ENCODE measurements at places on chromosomes 6 and 20. TPM values are rescaled to one million over a fixed set of nuclear protein-coding genes. Genes with fewer than 3 reads are reported as not detected.

The PTCHD4 gene
- total RNA-seq: 1.7 TPM

- H3K4me1 ChIP-seq: no peaks in the 10 kb centered on the region
- H3K4me3 ChIP-seq: no peak overlapping the region
- H3K27ac ChIP-seq: no peak overlapping the region
- no peaks in the 10 kb centered on the region for H3K36me3 ChIP-seq
- DNase-seq: no peak
- H3K27me3 ChIP-seq: no peaks in the 10 kb centered on the region
Observed at GRCh38 chr6:138811866-138812265, 16.0 kb downstream of the ECT2L start.

GRCh38 chr6:105324386-105324950, 78.4 kb downstream of the PREP start:
- DNase-seq: no peak
- no peak overlapping the region for H3K4me3 ChIP-seq
- H3K27me3 ChIP-seq: no peaks in the 10 kb centered on the region
- no peaks in the 10 kb centered on the region for H3K36me3 ChIP-seq
- no peaks in the 10 kb centered on the region for H3K4me1 ChIP-seq
- H3K27ac ChIP-seq: no peak overlapping the region

The PRELID3B gene
- total RNA-seq: 112 TPM

DNA sequence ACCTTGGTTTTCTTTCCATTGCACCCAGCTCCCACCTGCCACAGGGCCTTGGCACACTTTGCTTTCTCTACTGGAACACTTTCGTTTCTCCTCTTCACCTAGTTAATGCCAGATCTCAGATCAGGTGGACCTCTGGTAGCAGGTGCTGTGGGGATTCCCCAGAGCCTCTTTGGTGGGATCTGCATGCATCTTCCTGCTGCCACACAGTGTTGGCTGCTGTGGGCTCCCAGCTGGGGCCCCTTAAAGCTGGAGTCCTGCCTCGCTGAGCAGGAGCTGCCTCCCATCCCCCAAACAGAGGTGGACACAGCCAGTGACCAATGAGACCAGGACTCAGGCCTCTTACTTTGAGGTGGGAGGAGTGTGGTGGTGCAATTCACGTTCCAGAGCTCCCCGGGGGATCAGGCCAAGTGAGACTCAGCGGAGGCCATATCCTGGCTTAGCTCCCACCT, 28.4 kb downstream of the CEBPB start:
- no peak overlapping the region for H3K27ac ChIP-seq
- H3K36me3 ChIP-seq: no peaks in the 10 kb centered on the region
- no peaks in the 10 kb centered on the region for H3K27me3 ChIP-seq

The COX4I2 gene
- not detected for total RNA-seq

The HRH3 gene
- total RNA-seq: not detected

DNA sequence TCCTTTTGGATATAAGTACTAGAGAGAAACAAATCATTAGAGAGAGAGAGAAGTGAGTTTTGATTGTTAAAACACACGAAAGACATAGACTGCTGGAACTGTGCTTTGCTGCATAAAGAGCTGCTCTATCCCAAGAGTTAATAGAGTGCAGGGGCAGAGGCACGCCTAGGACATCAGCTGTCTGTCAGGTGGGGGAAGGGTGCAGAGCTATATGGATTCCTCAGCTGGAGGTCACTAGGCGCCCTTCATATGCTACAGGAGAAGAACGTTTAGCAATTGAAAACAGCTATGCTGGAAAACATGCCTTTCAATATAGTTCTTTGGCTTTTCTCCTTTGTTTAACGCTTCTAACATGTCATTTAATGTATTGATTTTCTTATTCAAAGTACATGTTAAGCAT, 169.0 kb upstream of the MCHR2 start:
- H3K27me3 ChIP-seq: no peaks in the 10 kb centered on the region
- H3K27ac ChIP-seq: no peak overlapping the region
- no peak overlapping the region for H3K4me3 ChIP-seq
- no peaks in the 10 kb centered on the region for H3K4me1 ChIP-seq
- H3K36me3 ChIP-seq: no peaks in the 10 kb centered on the region
- DNase-seq: no peak

- no peak for DNase-seq
- no peaks in the 10 kb centered on the region for H3K36me3 ChIP-seq
- no peaks in the 10 kb centered on the region for H3K27me3 ChIP-seq
- H3K4me3 ChIP-seq: no peak overlapping the region
- no peaks in the 10 kb centered on the region for H3K4me1 ChIP-seq
- H3K27ac ChIP-seq: no peak overlapping the region
Observed at GRCh38 chr20:56964901-56965300, 301.5 kb downstream of the BMP7 start.

DNA sequence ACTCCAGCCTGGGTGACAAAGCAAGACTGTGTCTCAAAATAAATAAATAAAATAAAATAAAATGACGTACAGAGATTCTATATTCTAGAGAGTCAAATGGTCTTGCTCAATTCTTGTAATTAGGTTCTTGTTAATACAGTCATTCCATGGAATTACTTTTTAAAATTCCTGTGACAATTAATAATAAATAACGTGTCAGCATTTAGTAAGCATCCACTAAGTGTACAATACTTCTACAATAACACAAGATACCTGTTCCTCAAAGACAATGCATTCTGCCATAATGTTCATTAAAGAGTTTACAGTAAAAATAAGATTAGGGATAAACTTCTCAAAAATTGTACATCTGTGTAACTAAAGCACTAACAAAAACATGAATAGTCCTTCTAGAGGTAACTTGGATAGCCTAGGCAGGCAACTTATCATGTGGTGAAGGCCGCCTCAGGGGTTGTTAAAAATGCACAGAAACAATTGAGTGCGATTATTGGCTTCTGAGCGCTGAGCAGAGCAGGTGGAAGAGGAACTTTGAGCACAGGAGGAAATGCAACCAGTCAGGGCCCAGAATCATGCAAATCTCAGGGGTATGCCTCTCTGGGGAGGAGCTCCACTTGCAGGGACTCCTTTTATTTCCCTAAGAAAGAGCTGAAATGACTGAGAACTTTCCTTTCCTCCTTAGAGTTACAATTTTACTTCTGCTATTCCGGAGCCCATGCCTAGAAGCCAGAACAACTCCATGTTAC, 37.1 kb downstream of the QRSL1 start:
- H3K4me1 ChIP-seq: no peaks in the 10 kb centered on the region
- H3K27me3 ChIP-seq: no peaks in the 10 kb centered on the region
- no peak overlapping the region for H3K27ac ChIP-seq
- H3K36me3 ChIP-seq: no peaks in the 10 kb centered on the region
- no peak overlapping the region for H3K4me3 ChIP-seq
- no peak for DNase-seq

- no peaks in the 10 kb centered on the region for H3K27me3 ChIP-seq
- no peaks in the 10 kb centered on the region for H3K4me1 ChIP-seq
Observed at GRCh38 chr6:132964101-132964867, 149.9 kb downstream of the RPS12 start.

The MATN4 gene
- total RNA-seq: 0.15 TPM

- H3K4me1 ChIP-seq: no peaks in the 10 kb centered on the region
- no peak for DNase-seq
- H3K4me3 ChIP-seq: no peak overlapping the region
- no peaks in the 10 kb centered on the region for H3K27me3 ChIP-seq
- H3K27ac ChIP-seq: no peak overlapping the region
Observed at GRCh38 chr6:156595476-156595875, 181.7 kb upstream of the ARID1B start.

DNA sequence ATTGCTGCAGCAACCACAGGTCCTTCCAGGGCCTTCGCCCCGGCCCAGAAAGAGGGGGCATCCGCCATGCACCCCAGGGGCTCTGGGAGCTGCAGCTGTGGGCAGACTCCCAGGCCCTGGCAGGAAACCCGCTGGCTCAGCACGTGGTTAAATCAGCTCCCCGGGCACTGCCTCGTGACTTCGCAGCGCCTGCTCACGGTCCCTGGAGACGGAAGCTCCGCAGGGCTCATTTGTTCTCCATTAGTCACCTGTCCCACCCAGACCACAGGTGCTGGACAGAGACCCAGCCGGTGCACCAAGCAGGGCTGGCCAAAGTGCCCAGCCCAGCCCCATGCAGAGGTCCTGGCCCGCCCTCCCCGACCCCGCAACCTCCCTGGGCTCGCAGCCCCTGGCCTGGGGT, 14.7 kb downstream of the KCNQ2 start:
- no peak overlapping the region for H3K4me3 ChIP-seq
- no peaks in the 10 kb centered on the region for H3K36me3 ChIP-seq
- H3K4me1 ChIP-seq: no peaks in the 10 kb centered on the region
- H3K27ac ChIP-seq: no peak overlapping the region
- DNase-seq: no peak

The RAB22A gene
- 28.8 TPM for total RNA-seq

- peaks cover 26% of the 10 kb centered on the region for H3K36me3 ChIP-seq
- H3K27me3 ChIP-seq: no peaks in the 10 kb centered on the region
- DNase-seq: no peak
- H3K4me1 ChIP-seq: peaks cover 7% of the 10 kb centered on the region
Observed at GRCh38 chr20:37392441-37393195, 46.7 kb downstream of the SRC start.

DNA sequence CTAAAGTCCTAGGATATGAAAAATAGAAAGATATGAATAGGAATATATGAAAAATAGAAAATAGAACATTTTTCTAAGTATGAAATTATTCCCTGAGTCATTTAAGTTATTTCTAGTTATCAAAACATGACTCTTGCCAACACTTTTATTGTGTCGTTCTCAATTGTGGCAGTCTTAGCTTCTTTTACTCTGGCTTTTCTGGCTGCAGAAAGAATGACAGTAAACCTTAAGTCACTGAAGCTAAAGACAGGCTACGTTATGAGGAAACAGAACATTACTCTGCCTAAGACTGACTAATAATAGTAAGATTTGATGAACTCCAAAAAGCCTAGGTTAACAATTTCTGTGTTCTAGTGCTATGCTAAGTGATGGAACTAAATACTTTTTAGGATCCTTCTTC, 74.6 kb downstream of the AIG1 start:
- peaks cover 7% of the 10 kb centered on the region for H3K4me1 ChIP-seq
- H3K27me3 ChIP-seq: no peaks in the 10 kb centered on the region
- no peak for DNase-seq

GRCh38 chr6:162181111-162181510, 546.5 kb downstream of the PRKN start:
- DNase-seq: no peak
- no peak overlapping the region for H3K27ac ChIP-seq
- H3K36me3 ChIP-seq: no peaks in the 10 kb centered on the region
- H3K27me3 ChIP-seq: no peaks in the 10 kb centered on the region
- H3K4me3 ChIP-seq: no peak overlapping the region

The GPSM3 gene
- total RNA-seq: 3.8 TPM

The FOXA2 gene
- total RNA-seq: not detected

GRCh38 chr6:72826037-72826436, 204.2 kb downstream of the KCNQ5 start:
- H3K27me3 ChIP-seq: no peaks in the 10 kb centered on the region
- no peak overlapping the region for H3K4me3 ChIP-seq
- H3K4me1 ChIP-seq: no peaks in the 10 kb centered on the region
- no peak overlapping the region for H3K27ac ChIP-seq

GRCh38 chr20:50410343-50410742, 99.8 kb upstream of the PTPN1 start:
- H3K36me3 ChIP-seq: no peaks in the 10 kb centered on the region
- H3K4me1 ChIP-seq: peaks cover 26% of the 10 kb centered on the region
- DNase-seq: no peak
- H3K27ac ChIP-seq: peak overlapping the region; percentile 71
- no peaks in the 10 kb centered on the region for H3K27me3 ChIP-seq

- H3K27me3 ChIP-seq: no peaks in the 10 kb centered on the region
- H3K4me3 ChIP-seq: no peak overlapping the region
- H3K4me1 ChIP-seq: no peaks in the 10 kb centered on the region
- DNase-seq: no peak
- no peaks in the 10 kb centered on the region for H3K36me3 ChIP-seq
Observed at GRCh38 chr6:122931916-122932315, 64.1 kb upstream of the CLVS2 start.

- no peaks in the 10 kb centered on the region for H3K4me1 ChIP-seq
- no peak for DNase-seq
- no peak overlapping the region for H3K27ac ChIP-seq
- no peaks in the 10 kb centered on the region for H3K36me3 ChIP-seq
Observed at GRCh38 chr6:168206661-168207274, 112.8 kb downstream of the DACT2 start.

GRCh38 chr20:17810062-17810631, 110.4 kb downstream of the BANF2 start:
- H3K4me1 ChIP-seq: no peaks in the 10 kb centered on the region
- no peak overlapping the region for H3K27ac ChIP-seq
- no peak overlapping the region for H3K4me3 ChIP-seq

DNA sequence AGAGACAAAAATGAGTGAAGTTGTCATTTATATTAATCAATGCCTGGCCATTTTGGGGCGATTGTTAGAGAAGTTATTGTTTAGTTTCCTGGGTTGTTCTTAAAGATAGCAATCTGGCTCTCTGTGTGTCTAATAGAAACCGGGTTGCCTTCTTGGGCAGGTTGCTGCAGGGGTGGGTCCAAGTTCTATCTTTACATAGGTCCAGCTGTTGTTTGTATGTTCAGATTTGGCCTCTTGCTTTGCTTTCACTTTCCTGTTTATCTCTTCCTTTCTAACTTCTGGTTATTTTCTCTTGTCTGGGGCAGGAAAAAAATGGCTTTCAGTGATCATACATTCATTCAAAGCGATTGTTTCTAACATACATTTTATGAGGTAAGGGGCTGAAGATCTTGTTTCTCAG, 128.4 kb upstream of the NOX3 start:
- no peak overlapping the region for H3K27ac ChIP-seq
- H3K36me3 ChIP-seq: no peaks in the 10 kb centered on the region
- H3K4me3 ChIP-seq: no peak overlapping the region
- H3K27me3 ChIP-seq: no peaks in the 10 kb centered on the region
- no peaks in the 10 kb centered on the region for H3K4me1 ChIP-seq
- no peak for DNase-seq

GRCh38 chr20:10789386-10789785, 115.6 kb upstream of the JAG1 start:
- DNase-seq: no peak
- H3K27me3 ChIP-seq: no peaks in the 10 kb centered on the region
- H3K36me3 ChIP-seq: no peaks in the 10 kb centered on the region
- no peak overlapping the region for H3K27ac ChIP-seq

The SASH1 gene
- 16.4 TPM for total RNA-seq

GRCh38 chr20:19921284-19921793, 95.8 kb upstream of the NAA20 start:
- no peaks in the 10 kb centered on the region for H3K36me3 ChIP-seq
- peaks cover 9% of the 10 kb centered on the region for H3K4me1 ChIP-seq
- H3K4me3 ChIP-seq: no peak overlapping the region
- peak; percentile 69 for DNase-seq
- peak overlapping the region; percentile 12 for H3K27ac ChIP-seq
- no peaks in the 10 kb centered on the region for H3K27me3 ChIP-seq
